ENCODE measurements at places on chromosomes 2 and 18.

- DNase-seq, result no peak
These were observed 170.3 kb upstream of the NXPH2 start for GRCh38 chr2:138950486-138950885.

DNA sequence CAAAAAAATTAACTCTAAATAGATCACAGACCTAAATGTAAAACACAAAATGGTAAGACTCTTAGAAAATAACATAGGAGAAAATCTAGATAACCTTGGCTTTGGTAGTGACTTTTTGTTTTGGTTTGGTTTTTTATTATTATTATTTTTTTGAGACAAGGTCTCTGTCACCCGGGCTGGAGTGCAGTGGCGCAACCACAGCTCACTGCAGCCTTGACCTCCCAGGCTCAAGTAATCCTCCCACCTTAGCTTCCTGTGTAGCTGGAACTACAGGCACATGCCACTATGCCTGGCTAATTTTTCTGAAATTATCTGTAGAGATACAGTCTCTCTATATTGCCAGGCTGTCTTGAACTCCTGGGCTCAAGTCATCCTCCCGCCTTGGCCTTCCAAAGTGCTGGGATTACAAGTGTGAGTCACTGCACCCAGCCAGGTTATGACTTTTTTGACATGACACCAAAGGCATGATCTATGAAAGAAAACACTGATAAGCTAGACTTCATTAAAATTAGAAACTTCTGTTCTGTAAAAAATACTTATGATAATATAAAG, 88.0 kb downstream of the HNRNPLL start:
- DNase-seq, result no peak

DNA sequence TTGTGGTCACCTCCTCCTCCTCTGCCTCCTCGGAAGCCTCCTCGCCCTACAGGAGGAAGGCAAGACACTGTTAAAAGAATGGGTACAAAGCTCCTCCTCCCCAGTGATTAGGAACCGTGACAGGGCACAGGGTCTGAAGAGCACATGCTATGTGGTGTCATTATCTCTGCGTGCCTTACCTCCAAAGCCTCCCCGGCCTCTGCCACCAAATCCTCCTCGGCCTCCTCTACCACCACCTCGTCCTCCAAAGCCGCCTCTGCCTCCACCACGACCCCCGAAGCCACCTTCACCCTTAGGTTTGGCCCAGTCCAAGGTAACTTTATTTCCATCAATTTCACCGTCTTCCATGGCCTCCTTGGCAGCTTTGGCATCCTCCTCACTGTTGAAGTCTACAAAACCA, 9.1 kb downstream of the NCL start:
- DNase-seq, result no peak

GRCh38 chr2:127577973-127578372, 42.5 kb downstream of the MYO7B start:
- no peak for DNase-seq

- DNase-seq, result no peak
These were observed 141.5 kb upstream of the FIGN start for GRCh38 chr2:163877316-163877715.
